ENCODE measurements at places on chromosomes 3 and 15. TPM values are rescaled to one million over a fixed set of nuclear protein-coding genes. Genes with fewer than 3 reads are reported as not detected.
A peak's percentile ranks its signal among the peaks of the same experiment; 100 is the strongest.

TRAT1 gene
- not detected for total RNA-seq

DNA sequence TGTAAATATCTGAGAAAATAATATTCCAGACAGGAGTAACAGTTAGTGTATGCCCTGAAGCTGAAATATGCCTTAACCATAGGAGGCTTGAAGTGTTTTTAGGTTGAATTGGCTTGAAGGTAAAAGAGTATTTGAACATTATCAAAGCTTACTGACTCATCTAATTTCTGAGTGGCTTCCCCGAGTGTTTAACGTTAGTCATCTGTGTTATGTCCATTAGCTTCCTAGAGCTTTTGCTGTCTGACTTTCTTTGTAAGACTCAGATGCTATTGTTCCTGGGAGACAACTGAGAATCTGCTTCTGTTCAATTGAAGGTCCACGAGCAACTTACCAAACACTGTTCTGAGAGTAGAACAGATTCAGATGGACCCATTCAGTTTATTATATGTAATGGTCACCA, 656.8 kb upstream of the NECTIN3 start:
- peak; percentile 91 for DNase-seq

SLC49A4 gene
- total RNA-seq, result 26.3 TPM

CLDN11 gene
- total RNA-seq, result 27.5 TPM

GRCh38 chr3:124243177-124243859, 251.4 kb upstream of the ROPN1 start:
- DNase-seq, result no peak

- DNase-seq, result no peak
These were observed 22.3 kb upstream of the LINGO1 start for GRCh38 chr15:77654975-77655374.

UBAP1L gene
- under 0.01 TPM for total RNA-seq

GRCh38 chr3:277873-278272, 81.3 kb downstream of the CHL1 start:
- DNase-seq, result peak; percentile 27

- DNase-seq, result no peak
These were observed 457.7 kb downstream of the EPHA3 start for GRCh38 chr3:89565098-89565497.

ATP13A5 gene
- not detected for total RNA-seq

PYGO1 gene
- 12.4 TPM for total RNA-seq

PLA2G4F gene
- 2.1 TPM for total RNA-seq

DPPA2 gene
- total RNA-seq, result not detected

MRAS gene
- total RNA-seq, result 28.5 TPM

DNA sequence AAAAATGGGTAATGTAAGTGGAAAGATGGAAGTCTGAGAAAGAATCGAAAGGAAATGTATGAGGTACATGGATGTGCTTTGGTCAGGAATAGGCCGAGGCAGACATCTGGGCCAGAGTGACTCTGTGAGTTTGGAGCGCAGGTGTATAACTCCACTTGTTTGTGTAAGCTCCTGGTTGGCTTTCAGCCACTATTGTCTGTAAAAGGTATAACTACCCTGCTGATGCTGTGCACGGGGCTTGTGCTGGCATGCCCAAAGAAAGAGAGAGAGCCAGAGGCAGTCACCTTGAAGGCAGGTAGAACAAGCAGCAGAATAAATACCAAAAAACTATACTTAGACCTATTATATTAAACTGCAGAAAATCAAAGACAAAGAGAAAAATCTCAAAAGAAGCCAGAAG, 32.7 kb upstream of the CD96 start:
- no peak for DNase-seq

GRCh38 chr3:115512565-115513415, 110.5 kb upstream of the GAP43 start:
- peak; percentile 19 for DNase-seq

GOLGA6L6 gene
- total RNA-seq, result not detected

GRCh38 chr3:162213956-162214355, 717.3 kb downstream of the OTOL1 start:
- DNase-seq, result no peak

DNA sequence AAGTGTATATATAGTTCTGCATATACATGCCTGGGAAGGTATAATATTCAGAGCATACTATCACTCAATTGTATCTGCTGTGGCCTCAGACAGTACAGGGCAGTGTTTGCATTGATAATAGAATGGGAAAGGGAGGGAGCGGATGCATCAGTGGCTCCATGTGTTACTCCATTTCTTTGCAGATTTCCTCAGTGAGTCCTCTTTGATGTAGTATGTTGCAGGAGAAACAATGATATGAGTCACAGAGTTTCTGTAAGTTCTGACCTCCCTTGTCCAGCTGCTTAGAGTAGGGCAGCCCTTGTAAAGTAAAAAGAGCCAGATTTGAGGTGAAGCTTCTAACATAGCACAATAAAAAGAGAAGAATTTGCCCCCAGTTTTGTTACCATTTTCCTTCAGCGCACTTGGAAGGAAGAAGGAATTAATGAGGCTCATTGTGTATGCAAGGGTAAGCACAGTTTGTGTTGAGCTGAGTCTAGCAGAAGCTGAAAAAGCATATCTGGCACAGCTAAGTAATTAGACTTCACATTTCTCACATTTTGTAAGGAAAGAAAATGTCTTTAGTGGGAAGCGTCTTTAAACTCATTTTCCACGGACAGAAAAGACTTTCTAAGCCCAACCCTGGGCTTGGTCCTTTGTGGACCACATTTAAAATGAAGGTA, 555.8 kb upstream of the IL12A start:
- peak; percentile 74 for DNase-seq

GRCh38 chr3:63096248-63097058, 181.7 kb upstream of the SYNPR start:
- DNase-seq, result no peak

DNA sequence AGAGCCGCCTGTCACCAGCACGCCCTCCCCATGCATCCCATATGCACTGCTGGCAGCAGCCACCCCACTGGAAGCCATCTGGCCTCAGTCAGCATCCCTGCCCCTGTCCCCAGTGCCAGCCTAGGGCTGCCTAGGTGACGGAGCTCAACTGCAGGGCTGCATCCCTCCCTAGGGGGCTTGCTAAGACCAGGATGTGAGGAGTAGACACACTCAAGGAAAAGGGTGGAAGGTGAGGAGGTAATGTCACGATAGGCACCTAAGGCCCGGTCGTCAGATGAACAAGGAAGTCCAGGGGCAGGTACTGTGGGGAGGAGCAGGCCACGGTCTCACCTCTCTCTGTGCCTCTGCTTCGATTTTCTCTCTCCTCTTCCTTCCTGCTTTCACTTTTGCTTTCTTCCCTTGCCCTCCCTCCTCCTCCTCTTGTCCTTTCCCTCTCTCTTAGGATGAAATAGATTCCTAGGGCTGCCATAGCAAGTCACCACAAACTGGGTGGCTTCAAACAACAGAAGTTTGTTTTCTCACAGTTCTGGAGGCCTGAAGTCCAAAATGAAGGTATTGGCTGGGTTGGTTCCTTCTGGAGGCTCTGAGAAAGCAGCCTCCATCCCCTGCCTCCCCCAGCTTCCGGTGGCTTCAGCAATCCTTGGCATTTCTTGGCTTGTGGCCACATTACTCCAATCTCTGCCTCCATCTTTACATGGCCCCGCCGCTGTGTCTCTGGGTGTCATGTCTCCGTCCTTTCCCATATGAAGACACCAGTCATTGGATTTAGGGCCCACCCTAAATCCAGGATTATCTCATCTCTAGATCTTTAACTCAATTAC, 298.3 kb downstream of the SHQ1 start:
- DNase-seq, result no peak

DNA sequence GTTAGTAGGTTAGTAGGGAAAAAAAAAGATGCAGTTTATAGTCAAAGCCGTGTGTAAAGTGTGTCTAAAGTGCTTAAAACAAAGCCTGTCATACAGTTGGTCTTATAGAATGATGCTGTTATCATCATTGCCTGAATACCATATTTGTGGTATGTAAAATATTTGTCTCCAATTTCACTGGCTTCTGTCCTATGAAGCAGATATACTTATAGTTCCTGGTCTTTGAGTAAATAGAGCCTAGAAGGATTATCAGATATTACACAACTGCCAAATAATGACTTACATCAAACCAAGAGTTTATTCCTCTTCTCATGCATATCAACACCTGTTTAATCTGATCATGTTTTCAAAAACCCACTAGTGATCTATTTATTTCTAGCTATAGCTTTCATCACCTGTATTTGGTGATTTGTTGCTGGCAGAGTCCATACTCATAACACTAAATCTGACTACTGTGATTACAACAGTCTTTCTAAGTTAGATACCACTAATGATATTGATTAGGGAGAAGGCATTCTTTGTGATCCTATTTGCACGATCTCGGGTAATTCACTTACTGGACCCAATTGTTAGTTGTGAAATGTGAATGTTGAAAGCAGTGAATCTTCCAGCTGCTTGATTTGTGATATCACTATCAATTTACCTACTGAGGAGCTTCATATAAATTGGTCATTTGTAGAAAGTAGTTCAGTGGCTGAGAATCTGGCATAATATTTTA, 413.7 kb downstream of the LPP start:
- DNase-seq, result no peak

COPS2 gene
- total RNA-seq, result 111 TPM
